ENCODE measurements at places on chromosomes 12 and 14.

- DNase-seq: no peak
Observed at GRCh38 chr14:65703521-65703920, 291.0 kb downstream of the FUT8 start.

- DNase-seq: peak; percentile 81
Observed at GRCh38 chr12:100668945-100669536, 95.6 kb downstream of the GAS2L3 start.

- peak; percentile 3 for DNase-seq
Observed at GRCh38 chr12:91604897-91605296, 422.3 kb upstream of the DCN start.

GRCh38 chr12:120659151-120659525, 18.7 kb downstream of the CABP1 start:
- no peak for DNase-seq

GRCh38 chr12:82383930-82384552, 25.7 kb downstream of the METTL25 start:
- DNase-seq: peak; percentile 62

- DNase-seq: no peak
Observed at GRCh38 chr14:23079716-23080115, 15.2 kb downstream of the ACIN1 start.

- DNase-seq: peak; percentile 58
Observed at GRCh38 chr14:22839159-22839779, 2.9 kb downstream of the MMP14 start.

GRCh38 chr12:113512568-113512967, 40.9 kb upstream of the LHX5 start:
- no peak for DNase-seq

- peak; percentile 83 for DNase-seq
Observed at GRCh38 chr12:57865084-57865751, 18.7 kb upstream of the CTDSP2 start.

- DNase-seq: no peak
Observed at GRCh38 chr12:76545486-76545885, 14.1 kb downstream of the OSBPL8 start.

GRCh38 chr12:43099691-43100163, 452.3 kb downstream of the ADAMTS20 start:
- DNase-seq: no peak

- DNase-seq: no peak
Observed at GRCh38 chr14:96962337-96962736, 165.2 kb downstream of the VRK1 start.

DNA sequence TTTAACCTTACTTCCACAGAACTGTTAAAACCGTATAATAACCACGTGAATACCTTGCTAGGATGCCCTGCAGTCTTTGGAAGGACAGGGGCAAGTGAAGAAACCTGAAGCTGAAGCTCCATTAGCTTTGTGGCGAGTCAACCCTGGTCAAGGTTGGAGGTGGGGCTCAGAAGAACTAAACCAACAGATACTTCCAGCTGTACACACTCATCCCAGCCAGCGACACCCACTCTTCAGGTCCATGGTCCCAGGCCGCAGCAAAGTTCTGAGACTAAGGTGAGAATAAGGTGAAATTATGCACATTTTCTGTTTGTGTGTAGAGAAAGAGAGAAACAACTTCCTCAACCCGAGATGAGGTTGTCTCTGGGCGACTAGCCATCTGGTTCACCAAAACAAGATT, 77.6 kb downstream of the NTF3 start:
- no peak for DNase-seq

- DNase-seq: no peak
Observed at GRCh38 chr12:4681732-4682131, 32.8 kb downstream of the NDUFA9 start.

DNA sequence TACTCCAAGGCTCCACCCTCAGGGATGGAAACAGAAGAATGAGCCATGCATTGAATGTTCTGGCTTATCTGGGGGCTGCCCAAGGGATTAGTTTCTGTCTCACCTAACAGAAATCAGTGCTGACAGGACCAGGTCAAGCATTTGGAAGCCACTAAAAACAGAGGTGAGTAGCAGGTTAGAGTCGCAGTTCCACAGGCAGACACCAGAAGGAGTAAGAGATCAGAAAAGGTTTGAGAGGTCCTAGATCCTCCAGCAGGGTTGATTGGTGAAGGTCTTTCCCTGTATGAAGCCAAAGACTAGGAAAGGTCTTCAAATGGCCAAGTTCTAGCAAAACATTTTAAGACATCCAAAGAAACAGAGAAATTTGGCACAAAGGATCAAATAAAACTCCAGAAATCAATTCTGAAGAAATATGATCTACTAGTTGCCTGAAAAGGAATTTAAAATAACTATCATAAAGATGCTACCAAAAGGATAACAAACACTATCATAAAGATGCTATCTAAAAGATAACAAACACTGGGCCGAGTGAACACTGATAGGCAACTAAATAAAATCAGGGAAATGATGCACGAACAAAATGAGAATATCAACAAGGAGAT, 19.5 kb upstream of the TTC9 start:
- peak; percentile 46 for DNase-seq

- DNase-seq: no peak
Observed at GRCh38 chr14:105124823-105125222, 43.8 kb downstream of the JAG2 start.

Measured in fibroblast of pulmonary artery (primary cell).